Activated T-helper 1 cell treated with anti-CD3 and anti-CD28 coated beads, Interleukin-2, amount 50 U/mL, for 16 hours (primary cell): ENCODE measurements at places on chromosomes 2 and 18.

DNA sequence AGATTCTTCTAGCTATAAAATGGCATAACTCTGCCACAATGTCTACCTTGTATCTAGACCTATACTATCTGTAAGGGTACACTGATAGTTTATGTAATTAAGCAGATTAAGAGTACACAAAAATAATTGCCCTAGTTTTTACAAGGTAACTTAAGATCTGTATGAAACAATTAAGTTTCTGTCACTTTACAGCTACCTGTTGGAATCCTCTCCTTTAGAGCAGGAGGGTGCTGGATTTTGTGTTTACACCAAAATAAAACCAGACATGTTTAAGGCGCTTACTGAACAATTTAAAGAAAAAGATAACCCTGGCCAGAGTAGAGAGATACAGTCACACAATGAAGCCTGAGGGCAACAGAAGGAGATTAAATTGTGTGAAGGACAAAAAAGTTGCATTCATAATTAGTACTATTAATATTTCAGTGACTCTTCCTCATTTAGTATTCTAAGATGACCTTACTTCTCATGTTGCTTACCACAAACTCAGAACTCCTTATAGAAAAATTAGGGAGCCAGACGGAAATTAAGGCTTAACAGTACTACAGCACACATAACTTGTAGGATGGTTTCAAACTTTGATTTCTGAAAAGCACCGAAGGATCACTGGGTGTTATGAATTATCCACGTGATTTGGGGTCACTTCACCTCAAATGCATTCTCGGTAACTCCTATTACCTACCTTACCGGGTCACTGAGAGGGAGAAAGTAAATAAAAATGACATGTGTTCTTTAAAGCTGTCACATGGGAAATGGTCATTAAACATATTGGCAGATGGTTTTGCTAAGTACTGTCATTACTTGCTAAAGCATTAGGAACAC lies 1.0 kb downstream of the DARS1 start:
- DNase-seq, result no peak

- no peak for DNase-seq
Observed at GRCh38 chr2:72114693-72115051, 33.0 kb downstream of the CYP26B1 start.

DNA sequence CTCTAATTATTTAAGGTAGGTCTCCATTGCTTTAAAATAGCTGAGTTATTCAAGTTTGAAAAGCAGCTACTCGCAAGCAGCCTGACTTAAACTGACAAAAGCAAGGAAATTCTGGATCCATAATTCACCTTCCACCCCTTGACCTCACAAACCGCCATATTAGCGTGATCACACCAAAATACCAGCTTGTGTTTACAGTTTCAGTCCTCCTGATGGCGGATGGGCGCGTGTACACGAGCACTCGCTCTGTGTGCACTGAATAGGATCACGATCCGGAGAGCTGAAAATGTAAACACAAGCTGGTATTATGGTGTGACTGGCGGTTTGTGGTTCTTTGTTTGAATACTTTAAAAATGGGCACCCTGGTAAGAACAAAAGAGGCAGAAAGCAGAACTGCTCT lies 42.4 kb upstream of the PSMD14 start:
- no peak for DNase-seq

- no peak for DNase-seq
Observed at GRCh38 chr2:61512768-61513398, 25.3 kb downstream of the XPO1 start.

GRCh38 chr2:135510577-135510976 lies 20.4 kb downstream of the ZRANB3 start:
- DNase-seq, result no peak

GRCh38 chr18:11324510-11324909 lies 175.1 kb upstream of the PIEZO2 start:
- no peak for DNase-seq

GRCh38 chr18:46574000-46574742 lies 82.8 kb downstream of the LOXHD1 start:
- DNase-seq, result no peak

DNA sequence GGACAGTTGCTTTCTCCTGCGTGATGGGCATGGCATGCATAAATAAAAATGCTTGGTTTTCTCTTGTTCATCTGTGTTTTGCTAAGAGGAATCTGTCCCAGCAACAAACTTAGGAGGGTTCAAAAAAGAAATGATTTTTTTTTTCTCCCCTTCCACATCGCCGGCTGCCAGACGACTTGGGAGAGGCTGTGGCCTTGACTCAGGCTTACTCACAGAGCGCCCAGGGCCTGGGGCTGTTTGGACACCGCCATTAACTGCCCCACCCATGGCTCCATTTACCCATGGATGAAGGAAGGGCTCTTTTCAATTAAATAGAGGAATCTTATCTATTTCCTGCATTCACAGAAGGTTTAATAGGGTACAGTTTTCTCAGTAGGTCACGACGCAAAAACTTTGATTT lies 22.3 kb upstream of the SERPINB5 start:
- no peak for DNase-seq

- no peak for DNase-seq
Observed at GRCh38 chr2:182610231-182610630, 105.8 kb upstream of the DNAJC10 start.

DNA sequence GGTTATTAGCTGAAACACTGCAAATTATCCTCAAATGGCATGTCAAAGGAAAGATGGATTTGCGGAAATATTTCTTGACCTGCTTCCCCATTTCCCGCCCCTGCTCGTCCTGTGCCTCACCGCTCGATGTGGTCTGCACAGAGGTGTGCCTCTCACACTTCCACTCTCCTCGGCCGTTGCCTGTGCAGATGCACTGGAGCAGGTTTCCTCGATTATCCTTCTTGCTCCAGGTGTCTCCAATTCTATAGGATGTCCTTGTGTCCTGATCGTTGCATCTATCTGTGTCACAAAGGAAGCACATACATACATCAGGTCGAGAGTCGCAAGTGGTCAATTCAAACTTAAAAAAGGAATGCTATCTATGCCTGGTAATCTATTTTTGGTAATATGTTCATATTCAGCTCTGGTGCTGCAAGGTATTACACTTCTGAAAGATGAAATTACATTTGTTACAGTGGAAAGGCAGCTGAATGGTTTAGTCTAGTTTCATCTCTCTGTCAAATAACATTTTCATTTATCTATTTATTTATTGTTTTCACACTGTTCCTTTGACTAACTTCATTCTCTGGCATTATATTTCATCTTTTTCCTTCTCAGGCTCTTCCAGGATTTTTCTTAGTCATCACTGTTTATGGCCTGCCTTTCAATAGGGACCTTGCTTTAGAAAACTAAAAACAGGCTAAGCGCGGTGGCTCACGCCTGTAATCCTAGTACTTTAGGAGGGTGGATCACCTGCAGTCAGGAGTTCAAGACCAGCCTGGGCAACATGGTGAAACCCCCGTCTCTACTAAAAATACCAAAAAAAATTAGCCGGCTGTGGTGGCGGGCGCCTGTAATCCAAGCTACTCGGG lies 7.6 kb downstream of the FN1 start:
- no peak for DNase-seq

DNA sequence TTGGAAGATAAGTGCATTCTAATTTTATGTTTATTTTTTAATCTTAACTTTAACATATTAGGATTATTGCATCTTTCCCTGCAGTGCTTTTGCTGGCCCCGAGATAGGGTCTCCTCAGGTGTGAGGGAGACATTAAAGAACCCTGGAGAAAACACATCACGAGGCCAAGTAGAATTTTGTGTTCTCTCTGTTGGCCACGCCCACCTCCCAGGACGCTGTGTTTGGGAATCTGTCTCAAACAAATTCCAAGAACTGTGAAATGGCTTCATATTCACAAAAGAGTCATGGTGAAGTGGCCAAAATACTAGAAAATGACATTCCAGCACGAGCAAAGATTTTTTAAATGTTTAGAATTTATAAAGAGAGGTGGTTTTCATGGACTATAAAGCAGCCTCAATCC lies 27.3 kb downstream of the RNF144A start:
- no peak for DNase-seq
